AG10803 (cell line): ENCODE measurements at places on chromosomes 13 and 19.

DNA sequence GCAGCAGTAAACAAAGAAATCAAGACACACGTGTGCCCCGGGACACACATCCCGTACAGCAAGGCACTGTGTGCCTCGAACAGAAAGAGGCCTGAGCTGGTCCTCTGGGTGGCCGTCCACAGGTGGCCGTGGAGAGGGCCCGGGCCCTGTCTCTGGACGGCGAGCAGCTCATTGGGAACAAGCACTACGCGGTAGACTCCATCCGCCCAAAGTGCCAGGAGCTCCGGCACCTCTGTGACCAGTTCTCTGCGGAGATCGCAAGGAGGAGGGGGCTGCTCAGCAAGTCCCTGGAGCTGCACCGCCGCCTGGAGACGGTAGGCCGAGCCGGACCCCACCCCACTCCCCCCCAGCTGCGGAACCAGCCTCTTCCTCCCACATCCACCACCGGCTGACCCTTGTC is 30.7 kb upstream of the F7 start:
- no peak for DNase-seq

DNA sequence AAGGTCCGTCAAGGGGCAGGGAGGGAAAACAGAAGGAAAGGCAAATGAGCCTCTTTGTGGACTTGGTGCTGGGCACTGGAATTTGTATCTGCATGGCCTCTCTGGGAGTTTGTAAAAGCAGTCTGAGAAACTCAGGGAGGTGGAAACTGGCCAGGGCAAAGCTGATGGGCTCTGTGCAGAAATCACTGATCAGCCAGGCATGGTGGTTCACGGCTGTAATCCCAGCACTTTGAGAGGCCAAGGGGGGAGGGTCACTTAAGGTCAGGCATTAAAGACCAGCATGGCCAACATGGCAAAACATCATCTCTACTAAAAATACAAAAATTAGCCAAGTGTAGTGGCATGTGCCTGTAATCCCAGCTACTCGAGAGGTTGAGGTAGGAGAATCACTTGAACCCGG is 369.9 kb upstream of the ZNF507 start:
- DNase-seq = no peak

DNA sequence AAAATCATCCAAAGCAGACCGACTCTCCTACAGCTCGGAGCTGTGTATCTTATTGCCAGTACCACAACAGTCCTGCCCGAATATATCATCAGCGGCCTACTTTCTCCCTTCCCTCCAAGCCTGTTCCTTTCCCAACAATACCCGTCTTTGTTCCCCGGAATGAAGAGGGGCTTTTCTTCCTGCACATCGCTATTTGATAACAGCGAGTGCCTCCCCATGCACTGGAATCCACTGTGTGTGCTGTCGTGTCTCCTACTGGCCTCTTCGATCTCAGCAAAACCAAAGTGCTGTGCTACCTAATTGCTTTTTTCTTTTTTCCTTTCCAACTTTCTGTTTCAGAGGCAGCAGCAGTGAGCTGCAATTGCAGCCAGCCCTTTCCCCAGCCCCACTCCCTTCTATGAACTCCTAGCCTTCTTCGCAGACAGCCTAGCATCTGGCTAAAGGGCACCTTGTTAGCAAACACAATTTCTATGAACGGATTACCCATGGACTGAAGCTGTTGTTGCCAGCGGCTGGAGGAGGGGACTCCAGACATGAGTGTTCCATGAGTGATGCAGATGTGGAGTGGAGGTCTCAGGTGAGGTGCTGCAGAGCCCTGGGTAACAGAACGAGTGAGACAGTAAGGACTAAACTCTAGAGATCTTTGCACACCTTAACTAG is 43.4 kb downstream of the EFNB2 start:
- DNase-seq = no peak

- peak; percentile 35 for DNase-seq
Measured at GRCh38 chr13:83503424-83503823, 378.9 kb downstream of the SLITRK1 start.

- DNase-seq = peak; percentile 58
Measured at GRCh38 chr19:43651758-43652545, 12.3 kb upstream of the CADM4 start.

DNA sequence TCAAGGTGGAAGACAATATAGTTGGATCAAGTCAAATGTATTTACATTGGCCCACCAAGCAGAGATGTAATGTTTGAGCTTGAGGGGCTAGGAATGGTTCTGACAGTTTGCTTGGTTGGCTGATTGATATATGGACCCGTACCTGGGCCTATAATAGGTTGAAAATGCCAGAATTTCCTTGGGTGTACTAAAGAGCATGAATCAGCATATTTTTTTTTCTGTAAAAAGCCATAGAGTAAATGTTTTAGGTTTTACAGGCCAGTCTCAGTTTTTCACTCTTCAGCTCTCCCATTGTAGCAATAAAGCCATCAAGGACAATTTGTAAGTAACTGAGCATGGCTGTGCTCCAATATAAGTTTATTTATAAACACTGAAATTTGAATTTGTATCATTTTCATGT is 26.9 kb downstream of the FXYD5 start:
- DNase-seq = no peak

- DNase-seq = no peak
Measured at GRCh38 chr13:49064476-49064875, 88.8 kb downstream of the FNDC3A start.

DNA sequence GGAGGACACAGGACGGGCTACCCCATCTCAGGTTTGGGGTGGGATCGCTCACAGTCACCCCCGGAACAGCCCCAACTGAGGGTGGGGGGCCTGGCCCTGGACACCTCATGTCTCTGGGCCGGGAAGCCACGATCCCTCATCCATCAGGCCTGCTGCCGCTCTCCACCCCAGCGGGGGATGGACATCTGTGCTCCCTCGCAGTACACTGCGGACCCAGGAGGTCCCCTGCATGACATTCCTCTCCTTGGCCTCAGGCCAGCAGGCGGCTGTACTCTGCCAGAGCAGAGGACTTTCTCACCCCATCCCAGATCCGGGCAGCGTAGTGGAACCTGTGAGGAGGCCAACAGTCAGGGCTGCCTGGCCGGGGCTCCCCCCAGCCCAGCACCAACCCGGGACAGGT is 15.5 kb downstream of the IRGC start:
- DNase-seq = no peak

- peak; percentile 99 for DNase-seq
Measured at GRCh38 chr19:51799034-51799773, 4.2 kb downstream of the FPR3 start.
